ENCODE measurements at places on chromosomes 3 and 15.

GRCh38 chr15:87804451-87804850 lies 452.1 kb downstream of the NTRK3 start:
- no peak for DNase-seq

DNA sequence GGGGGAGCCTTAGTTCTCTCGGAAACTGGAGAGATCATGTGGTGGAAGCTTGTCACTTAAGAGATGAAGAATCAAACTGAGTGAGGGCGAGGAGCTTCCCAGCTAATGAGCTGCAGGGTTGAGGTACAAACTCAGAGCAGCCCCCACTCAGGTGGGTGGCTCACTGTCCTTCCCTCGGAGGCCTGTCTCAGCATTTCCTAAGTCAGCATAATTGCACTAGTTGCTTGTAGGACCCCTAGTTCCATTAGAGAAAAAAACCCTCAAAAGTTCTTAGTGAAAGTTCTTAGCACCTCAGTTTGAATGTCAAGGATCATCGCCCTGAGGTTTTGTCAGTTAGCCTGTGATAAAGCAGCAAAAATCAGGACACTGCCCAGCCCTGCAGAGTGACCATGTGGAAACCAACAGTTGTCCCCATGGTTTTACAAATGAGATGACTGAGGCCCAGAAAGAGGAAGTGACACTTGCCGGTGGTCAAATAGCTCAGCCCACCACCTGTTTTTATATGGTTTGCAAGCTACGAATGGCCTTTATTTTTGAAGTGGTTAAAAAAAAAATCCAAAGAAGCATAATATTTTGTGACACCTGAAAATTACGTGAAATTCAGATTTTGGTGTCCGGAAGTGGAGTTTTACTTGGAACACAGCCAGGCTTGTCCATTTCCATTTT lies 11.9 kb downstream of the SMAD6 start:
- no peak for DNase-seq

DNA sequence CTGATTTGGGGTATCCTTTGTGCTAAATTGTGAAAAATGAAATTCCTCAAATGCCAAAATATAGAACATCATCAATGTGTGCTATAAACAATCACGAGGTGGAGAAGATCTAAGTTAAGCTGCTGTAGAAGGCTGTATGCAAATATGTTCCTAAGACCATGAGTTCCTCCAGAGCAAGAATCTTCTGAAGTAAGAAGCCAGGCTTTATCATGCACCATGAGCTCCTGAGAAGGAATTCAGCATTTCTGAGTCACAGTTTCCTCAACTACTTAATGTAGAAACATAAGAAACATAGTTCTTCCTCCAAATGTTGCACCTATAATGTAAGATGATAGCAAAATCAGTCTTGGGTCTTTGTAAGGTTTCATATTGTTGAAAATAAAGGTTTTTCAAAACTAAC lies 241.7 kb upstream of the MDFIC2 start:
- DNase-seq = no peak

GRCh38 chr3:156776031-156776430 lies 50.1 kb upstream of the LEKR1 start:
- DNase-seq = no peak

GRCh38 chr3:131236421-131236820 lies 145.2 kb upstream of the NUDT16 start:
- DNase-seq = no peak

DNA sequence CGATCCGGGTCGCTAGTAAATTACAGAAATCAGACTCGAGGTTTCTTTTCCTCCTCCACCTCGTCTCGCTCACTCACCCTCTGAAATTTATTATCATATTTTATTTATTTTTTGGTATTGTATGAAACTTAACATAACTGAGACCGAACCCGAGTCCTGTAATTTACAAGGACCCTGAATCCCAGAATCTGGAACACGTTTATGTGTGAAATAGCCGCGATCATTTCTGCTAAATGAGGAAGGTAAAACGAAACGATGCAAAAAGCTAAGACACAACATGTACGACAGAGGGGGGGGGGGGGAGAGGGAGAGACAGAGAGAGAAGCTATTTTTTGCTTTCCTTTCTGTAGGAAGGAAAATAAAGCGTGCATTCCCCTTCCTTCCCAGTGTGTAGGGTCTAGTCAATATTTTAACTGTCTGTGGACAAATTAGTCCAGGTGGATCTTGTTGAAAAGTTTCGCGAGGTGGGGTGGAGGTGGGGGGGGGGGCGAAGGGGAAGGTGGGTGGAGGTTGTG lies 1.6 kb downstream of the BBX start:
- DNase-seq = no peak

DNA sequence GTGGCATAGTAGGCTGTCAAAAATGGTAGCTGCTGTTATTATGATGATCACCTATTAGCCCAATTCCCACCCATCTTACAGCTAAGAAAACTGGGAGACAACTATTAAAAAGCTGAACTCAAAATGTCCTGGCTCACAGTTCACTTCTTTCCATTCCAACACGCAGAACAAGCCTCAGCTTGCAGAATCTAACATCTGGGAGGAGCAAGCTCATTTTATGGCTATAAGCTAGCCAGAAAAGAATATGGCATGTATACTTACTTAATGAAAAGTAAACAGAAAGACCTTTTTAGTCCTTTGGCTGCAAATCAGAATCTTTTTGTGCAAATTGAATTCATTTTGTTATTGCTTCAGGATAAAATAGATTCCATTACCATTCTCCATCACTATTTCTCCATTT lies 34.8 kb upstream of the CFAP20DC start:
- no peak for DNase-seq

GRCh38 chr15:89647191-89647851 lies 7.9 kb downstream of the KIF7 start:
- DNase-seq = peak; percentile 22

- no peak for DNase-seq
Observed at GRCh38 chr3:115245899-115246298, 98.8 kb upstream of the ZBTB20 start.

GRCh38 chr3:138646008-138646407 lies 37.4 kb downstream of the FAIM start:
- DNase-seq = no peak

DNA sequence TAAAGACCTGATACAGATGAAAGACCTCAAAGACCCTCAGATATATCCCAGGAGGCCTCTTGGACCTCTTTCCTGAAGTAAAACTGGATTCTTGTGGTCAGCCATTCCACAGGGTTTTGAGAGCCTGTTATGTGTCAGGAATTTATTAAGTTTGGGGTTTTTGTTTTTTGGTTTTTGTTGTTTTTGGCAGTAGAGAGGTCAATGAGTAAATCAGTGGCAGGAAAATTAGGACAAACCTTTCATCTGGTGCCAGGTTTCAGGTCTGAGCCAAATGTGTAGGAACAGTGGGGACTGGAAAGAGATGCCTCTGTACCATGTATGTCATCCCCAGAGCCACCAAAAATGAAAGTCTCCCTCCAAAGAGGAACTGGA lies 520.4 kb upstream of the MDFIC2 start:
- DNase-seq = no peak

GRCh38 chr3:50493086-50493485 lies 10.3 kb downstream of the CACNA2D2 start:
- no peak for DNase-seq

GRCh38 chr15:67915461-67916374 lies 75.9 kb upstream of the RNU6-1 start:
- no peak for DNase-seq

GRCh38 chr3:16241225-16241624 lies 23.5 kb downstream of the DPH3 start:
- no peak for DNase-seq

- DNase-seq = no peak
Observed at GRCh38 chr3:171005648-171006047, 20.9 kb downstream of the SLC2A2 start.

DNA sequence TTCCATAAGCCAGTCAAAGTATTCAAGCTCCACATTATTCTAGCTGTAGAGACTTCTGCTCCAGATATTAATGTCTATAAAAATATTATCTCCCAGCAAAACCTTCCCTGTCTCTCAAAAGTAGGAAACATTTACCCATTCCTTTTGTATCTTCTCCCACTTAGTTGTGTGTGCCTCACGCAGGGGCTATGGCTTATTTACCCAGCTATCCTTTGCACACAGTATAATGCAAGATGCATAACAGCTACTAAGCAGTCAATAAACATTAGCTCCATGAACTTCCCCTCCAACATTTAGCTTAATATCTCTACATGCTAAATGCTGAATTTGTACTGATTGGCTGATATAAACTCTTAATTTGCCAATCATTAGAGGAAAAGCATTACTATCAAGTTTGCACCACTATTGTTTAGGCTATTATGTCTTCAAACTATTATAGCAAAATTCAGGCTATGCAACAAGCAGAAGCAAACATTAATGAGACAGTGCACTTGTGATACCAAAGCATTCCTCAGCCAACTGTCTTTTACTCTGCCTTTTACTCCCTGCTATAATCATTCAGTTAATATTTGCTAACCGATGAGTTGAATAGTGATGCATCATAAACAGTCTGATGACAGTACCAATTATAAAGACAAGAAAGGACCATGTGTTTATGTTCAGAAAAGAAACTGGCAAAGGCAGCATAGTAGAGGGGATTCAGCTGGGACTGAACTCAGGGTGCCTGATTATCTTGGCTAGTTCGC lies 81.2 kb downstream of the PLCH1 start:
- DNase-seq = no peak

GRCh38 chr3:159301961-159302360 lies 500.1 kb downstream of the MFSD1 start:
- no peak for DNase-seq

DNA sequence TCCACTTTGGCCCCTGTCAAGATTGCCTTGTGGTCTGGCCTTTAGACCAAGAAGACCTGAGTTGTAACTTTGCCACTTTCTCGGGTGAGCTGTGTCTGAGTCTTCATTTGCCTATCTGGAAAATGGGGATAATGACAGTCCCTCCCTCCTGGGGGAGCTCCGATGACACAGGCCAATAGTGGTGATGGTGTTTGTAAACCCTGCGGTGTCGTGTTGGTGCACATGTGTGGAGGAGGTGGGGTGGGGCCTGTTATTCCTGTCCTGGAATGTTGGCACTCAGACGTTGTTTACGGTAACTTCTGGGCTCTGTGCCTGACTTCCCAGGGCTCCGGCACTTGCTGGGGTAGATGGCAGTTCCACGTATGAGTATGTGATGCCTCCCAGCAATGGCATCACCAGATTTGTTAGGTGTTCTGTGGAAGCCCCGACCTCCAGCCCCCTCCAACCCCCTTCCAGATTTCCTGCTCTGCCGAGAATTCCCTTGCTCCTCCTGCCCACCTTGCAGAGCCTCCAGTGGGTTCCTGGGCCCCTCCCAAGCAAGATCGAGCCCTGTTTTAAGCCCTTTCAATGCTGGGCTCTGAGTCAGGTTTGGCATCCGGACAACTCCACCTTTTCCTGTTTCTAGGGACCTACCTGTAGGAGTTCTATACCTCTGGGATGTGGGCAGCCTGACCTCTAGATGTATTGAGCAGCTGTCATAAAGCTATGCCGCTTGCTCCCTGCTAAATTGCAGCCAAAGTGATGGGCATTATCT lies 31.4 kb downstream of the HRH1 start:
- no peak for DNase-seq

DNA sequence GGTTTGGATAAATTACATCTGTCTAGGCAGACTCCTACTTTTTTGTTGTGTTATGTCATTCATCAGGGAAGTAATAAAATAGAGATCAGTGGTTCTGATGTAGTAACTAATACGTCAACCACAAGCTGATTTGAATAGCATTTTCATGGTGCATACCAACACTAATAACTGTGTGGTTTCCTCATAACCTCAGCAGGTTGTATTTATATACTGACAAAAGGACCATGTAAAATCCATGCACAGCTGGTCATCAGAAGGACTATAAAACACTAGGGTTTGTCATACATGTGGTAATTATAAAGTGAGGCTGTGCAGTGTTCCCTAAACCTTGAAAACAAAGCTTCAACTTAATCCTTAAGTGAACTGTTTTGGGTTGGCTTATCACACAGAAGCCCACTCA lies 216.8 kb upstream of the RBMS3 start:
- no peak for DNase-seq

DNA sequence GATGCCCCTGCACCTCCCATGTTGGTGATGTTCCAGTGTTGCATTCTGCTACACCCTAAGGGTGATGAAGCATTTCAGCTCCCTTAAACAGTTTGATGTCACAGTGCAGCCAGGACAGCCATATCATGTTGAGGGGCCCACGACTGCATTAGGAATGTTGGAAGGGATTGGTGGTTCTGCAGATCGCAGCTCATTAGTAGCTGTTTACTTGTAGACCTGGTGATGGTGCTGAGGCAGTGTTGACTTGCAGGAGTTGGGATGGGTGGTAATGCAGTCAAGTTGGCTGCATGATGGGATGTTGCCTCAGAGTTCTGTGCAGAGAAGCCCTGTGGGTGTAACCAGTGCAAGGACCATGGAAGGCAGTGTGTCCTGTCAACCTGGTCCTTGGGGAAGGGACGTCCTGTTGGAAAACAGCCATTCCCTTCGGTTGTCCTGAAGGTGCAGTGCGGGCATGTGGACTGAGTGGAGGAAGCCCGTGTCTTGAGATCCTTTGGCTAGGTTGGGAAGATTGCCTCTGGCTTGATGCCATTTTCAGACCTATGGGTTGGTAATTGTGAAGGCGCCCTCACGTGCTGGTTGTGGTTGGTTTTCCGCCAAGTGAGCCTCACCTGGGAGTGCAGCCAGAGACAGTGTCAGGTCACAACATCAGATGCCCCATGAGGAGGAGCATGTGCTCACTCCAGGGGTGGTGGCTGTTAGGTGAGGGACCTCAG lies 100.7 kb downstream of the SNRPN start:
- DNase-seq = no peak

DNA sequence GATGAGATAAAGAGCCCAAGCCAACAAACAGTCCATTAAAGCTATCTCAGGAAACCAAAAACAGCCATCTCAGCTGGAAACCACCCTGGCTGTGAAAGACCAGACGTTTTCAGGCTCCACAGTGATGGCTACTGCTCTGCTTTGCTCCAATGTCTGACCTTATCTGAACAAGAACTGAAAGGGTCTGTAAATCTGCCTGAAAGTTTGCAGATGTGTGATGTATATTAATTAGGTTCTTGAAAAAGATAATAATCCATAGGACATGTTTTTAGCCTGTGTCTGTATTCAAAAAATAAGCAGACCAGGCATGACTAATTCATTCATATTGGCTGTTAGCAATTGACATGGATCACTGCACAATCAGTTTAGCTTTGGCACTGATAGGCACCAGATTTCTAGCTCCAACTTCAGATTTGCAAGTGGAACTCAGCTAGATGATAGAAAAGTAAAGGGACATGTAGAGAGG lies 611.4 kb upstream of the NAALADL2 start:
- no peak for DNase-seq

- DNase-seq = no peak
Observed at GRCh38 chr3:166844329-166844728, 535.8 kb downstream of the ZBBX start.

GRCh38 chr3:42301446-42302175 lies 35.6 kb upstream of the CCK start:
- no peak for DNase-seq

DNA sequence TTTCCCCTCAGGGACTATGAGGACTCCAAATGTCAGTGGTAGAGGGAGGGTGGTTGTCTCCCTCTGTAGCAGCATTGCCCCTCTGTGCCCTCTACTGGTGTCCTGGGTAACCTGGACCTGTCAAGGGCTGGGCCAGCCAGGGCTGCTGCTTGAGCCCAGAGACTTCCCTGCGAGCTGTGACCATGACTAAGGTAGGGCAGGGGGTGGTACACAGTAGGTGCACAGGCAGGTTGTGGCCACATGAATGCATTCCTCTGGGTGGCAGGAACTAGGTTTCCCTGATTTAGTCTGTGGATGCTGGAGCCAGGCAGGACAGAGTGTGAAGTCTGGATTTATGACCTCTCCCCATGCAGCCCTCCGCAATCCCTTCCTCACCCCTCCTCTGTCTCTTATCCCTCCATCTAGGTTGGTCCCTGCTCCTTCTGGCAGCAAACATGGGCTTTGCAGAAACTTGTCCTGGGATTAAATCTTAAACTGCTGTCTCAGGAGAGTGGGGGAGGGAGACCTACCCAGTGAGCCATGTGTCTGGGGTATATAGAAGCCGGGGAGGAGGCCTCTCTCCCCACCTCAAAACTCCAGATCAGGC lies 8.7 kb upstream of the SEMA3F start:
- DNase-seq = no peak
